Effector memory CD4-positive, alpha-beta T cell (primary cell): ENCODE measurements at places on chromosomes 2 and 18.

DNA sequence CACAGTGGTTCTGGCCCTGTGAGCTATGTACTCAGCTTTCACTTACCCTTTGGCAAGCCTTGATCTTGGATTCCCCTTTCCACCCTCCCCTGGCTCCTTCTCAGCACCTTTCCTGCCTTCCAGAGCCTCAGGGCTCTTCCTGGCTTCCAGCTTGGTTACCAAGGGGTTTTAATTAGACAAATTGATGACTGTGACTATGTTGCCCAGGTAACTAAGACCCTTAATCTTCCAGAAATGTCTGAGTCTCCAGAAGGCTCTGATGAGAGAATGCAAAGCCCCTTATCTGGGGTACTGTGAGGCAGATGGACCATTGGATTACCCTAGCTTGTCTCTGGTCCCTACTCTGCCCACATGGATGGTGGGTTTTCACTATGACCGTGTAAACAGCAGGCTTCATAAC, 174.2 kb downstream of the LOXHD1 start:
- no peak for DNase-seq

- DNase-seq, result no peak
These were observed 78.3 kb upstream of the ASB18 start for GRCh38 chr2:236342507-236342906.

GRCh38 chr18:32160547-32160946, 29.3 kb upstream of the MEP1B start:
- no peak for DNase-seq

- DNase-seq, result no peak
These were observed 362.8 kb upstream of the SLC14A2 start for GRCh38 chr18:45252474-45252873.
